ENCODE measurements at places on chromosomes 13 and 19.
A peak's percentile ranks its signal among the peaks of the same experiment; 100 is the strongest.

DNA sequence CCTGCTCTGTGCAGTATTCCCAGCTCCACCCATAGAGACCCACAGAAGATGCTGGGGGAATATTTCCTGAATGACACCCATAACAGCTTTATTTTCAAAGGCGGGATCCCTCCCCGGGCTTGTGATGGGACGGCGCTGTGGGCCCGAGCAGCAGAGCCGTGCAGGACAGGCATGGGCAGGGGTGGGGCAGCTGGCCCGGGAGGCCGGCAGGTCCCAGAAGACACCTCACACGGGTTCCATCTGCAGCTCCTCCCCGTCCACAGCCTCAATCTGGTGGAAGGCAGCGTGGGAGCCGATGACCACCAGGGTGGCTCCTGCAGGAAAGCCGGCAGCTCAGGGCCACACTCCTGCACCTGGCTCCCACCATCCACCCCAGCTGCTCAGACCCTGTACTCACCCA, 2.5 kb downstream of the RABAC1 start:
- no peak for DNase-seq

DNA sequence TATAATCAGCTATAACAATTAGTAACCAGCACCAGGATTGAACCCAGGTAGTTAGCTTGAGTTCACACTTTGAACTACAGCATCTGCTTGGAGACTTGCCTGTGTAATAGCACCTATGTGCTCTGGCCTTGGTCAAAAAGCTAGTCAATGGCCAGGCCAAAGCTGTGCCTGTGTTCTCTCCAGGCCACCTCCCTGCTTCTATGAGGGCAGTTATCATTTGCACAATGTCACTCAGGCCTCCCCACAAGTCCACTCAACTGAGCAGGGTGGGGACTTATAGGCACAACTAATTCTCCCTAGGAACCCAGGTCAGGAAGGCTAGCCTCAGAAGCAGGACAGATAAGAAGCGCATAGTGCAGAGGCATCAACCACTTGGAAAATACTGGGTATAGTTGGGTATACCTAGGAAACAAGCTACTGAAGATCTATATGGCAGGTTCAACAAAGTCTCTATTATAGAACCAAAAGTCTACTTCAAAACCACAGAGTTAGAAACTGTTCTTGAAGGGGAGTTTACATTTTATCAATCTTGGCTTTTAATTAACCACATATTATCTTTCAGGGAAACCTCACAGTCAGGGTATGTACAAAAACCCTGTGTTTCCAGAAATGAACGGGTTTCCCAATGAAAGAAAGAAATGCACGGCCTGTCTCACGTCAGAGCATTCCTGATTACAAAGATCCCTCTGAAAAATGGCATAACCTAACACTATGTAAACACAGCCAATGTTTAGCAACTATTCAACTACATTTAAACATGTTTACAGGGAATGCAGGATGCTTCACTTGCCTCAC, 140.9 kb downstream of the ABCC4 start:
- DNase-seq: no peak

GRCh38 chr13:81721400-81721799, 1380.5 kb upstream of the SPRY2 start:
- DNase-seq: no peak

- DNase-seq: no peak
These were observed 367.8 kb downstream of the DACH1 start for GRCh38 chr13:71499235-71499634.

GRCh38 chr19:55753401-55753800, 5.5 kb upstream of the RFPL4A start:
- DNase-seq: no peak

- DNase-seq: peak; percentile 58
These were observed 17.5 kb upstream of the NWD1 start for GRCh38 chr19:16702123-16702522.

DNA sequence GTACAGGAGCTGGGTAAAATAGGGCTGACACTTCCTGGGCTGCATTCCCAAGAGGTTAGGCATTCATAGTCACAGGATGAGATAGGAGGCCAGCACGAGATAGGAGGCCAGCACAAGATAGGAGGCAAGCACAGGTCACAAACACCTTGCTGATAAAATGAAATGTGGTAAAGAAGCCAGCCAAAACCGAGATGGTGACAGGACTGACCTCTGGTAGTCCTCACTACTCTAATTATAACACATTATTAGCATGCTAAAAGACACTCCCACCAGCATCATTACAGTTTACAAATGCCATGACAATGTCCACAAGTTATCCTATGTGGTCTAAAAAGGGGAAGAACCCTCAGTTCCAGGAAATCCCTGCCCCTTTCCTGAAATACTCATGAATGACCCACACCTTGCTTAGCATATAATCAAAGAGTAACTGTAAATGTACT, 20.9 kb upstream of the IGSF23 start:
- DNase-seq: no peak

DNA sequence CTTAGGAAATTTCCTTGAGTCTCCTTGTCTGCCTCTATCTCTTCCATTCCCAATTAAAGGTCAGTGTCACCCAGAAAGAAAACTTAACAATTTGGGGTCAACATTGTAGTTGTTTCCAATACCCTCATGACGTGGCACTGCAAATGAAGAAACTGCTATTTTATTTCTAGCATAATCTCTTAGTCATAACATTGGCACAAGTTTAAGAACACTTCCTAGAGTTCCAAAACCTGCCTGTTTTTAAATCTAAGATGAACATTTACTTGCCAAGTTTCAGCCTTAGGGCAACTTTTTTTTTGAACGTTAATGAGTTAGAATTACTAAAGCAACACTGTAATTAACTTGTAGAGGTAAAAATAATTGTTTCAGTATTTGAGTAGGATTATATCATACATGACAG, 108.0 kb downstream of the LMO7 start:
- DNase-seq: no peak

Measured in left cardiac atrium (tissue), 4 donors.